NCI-H1048 (cell line): ENCODE measurements at places on chromosomes 2 and 18.

DNA sequence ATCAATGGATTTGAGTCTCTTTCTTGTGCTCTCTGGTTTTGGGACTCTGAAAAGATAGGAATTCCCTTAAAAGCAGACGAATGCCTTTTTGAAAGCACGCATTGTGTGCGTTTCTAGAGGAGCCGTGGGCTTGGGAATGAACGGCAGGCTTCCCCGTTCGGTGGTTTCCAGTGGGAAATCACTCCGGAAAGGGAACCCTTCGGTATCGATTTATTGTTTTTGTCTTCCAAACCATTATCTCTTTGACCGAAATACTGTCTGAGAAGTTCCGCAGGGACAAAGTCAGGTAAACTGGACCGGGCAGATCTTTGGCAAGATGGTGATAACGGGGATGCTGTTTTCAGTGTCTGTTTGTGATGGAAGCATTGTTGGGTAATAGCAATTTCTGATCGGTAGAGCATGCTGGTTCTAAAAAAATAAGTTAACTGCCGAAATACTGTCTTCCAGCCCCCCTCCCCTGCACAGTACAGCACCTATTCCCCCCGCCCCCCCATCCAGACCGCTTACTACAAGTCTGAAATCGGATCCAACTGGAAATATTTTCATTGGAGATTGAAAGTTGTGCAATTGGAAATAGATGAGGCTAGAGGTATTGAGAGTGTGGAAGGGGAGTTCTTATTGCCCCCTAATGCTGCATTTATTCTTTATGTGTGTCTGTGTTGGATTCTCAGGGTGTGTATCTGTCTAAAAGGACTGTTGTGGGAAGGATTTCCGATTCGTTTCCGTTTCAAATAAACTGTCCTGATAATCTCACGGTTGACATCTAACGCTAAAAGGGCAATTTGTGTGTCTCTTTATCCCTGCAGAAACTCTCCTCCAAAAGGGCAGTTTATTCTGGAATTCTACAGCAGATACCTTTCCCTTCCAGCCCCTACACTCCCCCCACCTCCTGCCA is 635 bp downstream of the SETBP1 start:
- no peak for DNase-seq

- no peak for DNase-seq
Measured at GRCh38 chr2:17479875-17480274, 38.4 kb downstream of the RAD51AP2 start.

DNA sequence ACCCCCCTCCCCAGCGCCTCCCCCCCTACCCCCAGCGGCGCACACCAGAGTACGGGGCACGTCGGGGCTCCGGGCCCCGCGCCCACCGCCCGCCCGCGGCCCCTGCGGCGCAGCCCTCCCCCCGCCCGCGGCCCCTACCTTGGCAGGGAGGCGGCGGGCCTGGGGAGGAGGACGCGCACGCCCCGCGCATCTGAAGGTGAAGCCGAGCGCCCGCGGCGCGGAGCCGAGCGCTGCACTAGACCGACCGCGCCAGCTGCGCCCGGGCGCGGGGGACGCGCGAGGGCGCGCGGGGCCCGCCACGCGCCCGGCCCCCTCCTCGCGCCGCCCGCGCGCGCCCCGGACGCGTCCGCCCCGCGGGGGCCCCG is at the start of gene ZNF516:
ZNF516 (minus strand) TSS at position 237 of the 365 bp plus-strand sequence. CDS start 52,188 bp downstream, outside the sequence.
- DNase-seq = no peak

DNA sequence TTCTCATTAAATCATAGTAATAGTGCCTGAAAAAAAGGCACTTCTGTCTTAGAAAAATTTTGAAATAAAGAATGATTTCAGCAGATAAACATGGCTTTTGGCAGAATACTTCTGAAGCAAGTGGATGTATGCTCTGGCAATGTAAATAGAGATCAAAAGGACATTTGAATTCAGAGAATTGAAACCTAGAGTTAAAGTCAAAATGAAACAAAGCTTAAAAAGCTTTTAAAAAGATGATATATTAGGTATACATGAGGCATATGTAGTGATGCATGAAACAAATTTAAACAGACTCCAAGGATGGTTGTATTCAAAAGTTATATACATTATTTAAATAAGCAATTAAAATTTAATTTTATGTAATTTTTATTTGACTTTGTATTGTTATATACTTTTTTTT is 1344.5 kb upstream of the TMEFF2 start:
- no peak for DNase-seq

- no peak for DNase-seq
Measured at GRCh38 chr18:62979176-62979575, 263.8 kb downstream of the PHLPP1 start.

DNA sequence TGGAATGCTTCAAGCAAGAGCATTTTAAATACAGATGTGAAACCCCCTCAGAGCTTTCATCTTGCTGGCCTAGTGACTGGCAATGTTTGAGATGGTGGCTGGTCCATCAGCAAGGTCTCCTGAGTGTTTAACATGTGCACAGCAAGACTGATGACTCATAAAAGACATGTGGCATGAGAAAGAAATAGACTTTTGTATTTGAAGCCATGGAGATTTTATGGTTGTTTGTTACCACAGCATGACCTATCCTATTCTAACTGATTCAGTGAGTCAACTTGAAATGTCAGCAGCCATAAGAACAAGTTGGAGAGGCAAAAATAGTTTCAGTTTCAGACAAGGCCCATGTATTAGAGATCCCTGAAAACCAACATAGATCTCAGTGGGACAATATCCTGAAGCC is 154.7 kb upstream of the LYPD1 start:
- no peak for DNase-seq
